ENCODE measurements at places on chromosomes 1 and 21.

GRCh38 chr1:16371725-16372124 is 4.7 kb downstream of the SZRD1 start:
- no peak for DNase-seq

- DNase-seq: no peak
Observed at GRCh38 chr21:29172282-29172681, 41.8 kb downstream of the MAP3K7CL start.

DNA sequence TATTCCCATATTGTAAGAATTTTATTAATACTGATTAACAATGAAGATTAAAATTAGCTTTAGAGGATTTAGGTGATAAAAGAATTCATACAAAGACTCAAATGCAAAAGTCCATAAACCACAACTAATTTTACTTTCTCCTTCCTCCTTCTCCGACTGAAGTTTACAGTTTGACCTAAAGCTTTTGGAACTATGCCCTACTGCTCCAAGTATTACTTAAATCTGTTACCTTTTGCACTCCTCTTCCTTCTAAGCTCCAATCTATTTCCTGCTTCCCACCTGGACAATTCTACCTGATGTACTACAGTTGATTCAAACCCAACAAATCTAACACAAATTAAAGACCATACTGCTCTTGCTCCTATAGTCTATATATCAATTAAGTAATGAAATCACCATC is 36.3 kb downstream of the ANKRD13C start:
- no peak for DNase-seq

DNA sequence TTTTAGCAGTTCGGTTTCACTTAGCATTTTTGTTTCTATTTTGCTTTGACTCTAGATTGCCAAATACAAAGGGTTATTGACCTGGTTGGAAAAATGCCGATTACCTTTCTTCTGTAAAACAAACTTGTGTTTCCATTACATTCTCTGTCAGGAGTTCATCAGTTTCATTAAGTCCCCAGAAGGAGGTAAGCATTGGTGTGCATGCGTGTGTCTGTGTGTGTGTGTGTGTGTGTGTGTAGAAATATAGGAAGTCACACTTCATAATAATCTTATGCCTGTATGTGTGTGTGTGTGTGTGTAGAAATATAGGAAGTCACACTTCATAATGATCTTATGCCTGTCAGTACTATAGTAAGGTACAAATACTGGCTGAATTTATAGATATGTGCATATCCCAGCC is 10.0 kb downstream of the RGSL1 start:
- no peak for DNase-seq

DNA sequence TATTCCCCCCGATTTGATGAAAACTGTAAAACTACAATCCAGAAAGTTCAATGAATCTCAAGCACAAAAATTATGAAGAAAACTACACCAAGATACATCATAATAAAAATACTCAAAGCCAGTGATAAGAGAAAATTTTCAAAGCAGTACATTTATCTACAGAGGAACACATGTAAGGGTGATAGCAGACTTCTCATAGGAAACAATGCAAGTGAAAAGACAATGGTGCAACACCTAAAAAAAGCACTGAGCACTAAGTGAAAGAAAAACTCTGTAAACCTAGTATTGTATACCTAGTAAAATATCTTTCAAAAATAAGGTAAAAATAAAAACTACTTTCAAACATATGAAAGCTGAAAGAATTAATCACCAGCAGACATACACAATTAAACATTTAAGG is 76.1 kb upstream of the IRF2BP2 start:
- DNase-seq: no peak

DNA sequence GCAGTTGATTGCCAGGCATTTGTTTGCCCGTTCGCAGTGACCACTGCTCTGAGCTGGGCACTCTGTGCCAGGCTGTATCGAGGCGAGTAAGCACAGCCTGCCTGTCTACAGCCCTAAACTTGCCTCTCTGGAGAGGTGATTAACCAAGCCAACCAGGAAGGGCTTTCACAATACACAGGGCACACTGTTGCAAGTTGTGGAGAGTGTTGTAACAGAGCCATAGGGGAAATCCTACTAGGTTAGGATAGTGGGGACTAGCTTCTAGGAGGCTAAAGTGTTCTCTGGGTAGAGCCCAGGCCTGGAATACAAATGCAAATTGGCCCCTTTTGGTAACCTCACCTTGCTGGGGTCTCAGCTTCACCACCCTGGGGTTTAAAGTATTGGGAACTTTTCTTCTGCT is 23.8 kb downstream of the PRDM2 start:
- DNase-seq: no peak

DNA sequence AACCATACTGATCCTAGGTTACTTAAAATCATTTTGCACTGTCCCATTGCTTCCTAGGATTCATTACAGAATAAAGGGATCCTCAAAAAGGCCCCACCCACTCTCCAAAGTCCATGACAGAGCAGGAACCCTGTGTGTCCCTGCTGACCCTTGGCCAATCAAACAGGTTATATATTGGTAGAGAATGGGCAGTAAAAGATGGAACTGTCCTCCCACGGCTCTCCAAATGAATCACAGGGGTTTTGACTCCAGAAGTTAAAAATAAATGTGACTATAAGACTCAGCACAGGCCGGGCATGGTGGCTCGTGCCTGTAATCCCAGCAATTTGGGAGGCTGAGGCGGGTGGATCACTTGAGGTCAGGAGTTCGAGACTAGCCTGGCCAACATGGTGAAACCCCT is 65.5 kb downstream of the ACOT7 start:
- DNase-seq: no peak

DNA sequence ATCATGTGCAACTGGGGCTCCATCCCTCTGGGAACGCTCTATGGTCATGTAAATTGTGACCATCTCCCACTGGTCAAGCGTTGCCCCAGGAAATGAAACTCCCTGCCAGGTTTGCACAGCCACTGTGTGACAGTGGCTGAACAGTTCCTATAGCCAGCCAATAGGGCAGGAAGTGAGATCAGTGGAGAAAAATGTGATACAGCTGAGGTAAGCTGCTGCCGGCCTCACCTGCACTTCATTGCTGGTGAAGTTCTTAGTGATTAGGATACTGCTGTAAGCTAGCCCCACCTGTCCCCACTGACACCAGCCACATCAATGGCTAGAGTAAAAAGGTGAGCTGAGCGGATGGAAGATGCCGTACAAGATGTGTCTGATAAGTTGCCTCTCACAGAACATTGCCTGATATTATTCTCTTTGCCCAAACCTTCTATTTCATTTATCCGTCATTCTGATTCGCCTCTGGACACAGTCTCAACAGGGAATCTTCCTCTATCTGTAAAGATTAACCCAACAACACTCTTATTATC is 38.4 kb upstream of the CDC42BPA start:
- DNase-seq: no peak

GRCh38 chr1:3463013-3463385 is 8.5 kb downstream of the ARHGEF16 start:
- no peak for DNase-seq

GRCh38 chr1:93667642-93668041 is 14.0 kb downstream of the BCAR3 start:
- DNase-seq: no peak

DNA sequence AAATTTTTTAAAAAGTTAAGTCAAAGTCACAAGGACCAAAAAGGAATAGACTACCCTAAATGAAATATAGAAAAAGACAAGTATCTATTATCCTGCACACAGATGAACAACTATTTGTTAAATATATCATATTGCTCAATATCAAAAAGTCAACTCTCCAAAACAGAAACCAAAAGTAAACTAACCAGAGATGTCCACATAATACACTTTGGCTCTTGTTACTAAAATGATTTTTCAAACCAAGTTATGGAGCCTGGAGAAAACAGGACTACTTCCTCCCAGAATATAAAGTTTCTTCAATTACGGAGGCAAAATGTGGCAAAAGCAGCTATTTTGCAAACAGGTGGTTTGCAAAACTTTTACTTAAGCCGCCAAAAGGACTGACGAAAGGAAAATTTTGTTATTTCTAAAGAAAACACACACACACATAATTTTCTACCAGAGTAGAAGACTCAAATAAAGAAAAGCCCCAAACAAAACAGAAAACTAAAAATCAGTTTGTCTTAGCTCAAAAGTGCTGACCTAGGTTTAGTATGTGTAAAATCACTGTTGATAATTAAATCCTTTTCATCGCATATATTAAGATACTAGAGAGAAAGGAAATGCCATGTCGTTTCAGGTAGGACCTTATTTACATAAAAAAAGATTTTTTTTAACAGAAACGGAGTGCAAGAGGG is 1.1 kb downstream of the DPYD start:
- DNase-seq: no peak
